ENCODE measurements at places on chromosomes 11 and 22.

- DNase-seq, result peak; percentile 88
These were observed 12.2 kb downstream of the MRGPRF start for GRCh38 chr11:69000831-69001242.

GRCh38 chr11:112612250-112612849, 348.9 kb upstream of the NCAM1 start:
- no peak for DNase-seq

DNA sequence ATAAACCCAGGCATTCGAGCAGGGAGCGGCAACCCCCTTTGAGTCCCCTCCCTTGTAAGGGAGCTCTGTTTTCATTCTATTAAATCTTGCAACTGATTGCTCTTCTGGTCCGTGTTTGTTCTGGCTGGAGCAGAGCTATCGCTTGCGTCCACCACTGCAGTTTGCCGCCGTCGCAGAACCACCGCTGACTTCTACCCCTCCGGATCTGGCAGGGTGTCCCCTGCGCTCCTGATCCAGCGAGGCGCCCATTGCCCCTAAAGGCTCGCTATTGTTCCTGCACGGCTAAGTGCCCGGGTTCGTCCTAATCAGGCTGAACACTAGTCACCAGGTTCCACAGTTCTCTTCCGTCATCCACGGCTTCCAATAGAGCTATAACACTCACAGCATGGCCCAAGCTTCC, 10.4 kb upstream of the MS4A7 start:
- no peak for DNase-seq

DNA sequence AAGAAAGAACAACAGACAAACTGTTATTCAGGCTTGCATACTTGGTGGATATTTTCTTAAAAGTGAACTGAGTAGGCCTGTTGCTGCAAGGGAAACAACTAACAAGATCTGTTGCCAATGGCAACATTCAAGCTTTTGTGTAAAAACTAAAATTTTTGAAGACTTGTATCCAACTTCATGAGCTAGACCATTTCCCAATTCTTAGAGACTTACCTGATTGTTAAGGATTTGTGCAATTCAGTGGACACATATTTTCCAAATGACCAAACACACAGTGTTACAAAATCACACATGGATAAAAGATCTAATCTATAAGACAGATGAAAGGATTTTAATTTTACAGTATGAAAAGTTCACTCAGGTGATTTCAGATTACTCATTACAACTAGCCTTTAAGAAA, 564.1 kb downstream of the CNTN5 start:
- no peak for DNase-seq

DNA sequence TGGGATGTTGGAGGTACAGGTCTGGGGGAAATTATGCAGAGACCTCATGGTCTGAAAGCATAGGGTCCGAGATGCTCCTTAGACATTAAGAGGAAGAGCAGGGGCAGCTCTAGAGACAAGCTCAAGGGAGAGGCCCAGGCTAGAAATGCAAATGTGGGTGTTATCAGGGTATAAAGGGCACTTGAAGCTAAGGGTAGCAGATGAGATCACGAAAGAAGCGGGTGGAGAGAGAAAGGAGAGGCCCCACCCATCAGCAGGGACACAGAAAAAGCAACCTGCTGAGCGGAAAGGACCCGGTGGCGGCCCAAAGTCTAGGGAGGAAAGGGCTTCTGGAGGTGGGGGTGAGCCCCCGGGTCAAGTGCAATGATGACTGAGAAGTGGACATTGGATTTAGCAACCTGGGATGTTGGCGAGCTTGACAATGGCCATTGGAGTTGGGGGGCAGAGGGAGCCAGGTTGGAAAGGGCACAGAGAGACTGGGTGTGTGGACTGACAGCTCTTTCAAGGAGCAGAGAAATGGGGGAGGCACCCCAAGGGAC, 8.9 kb downstream of the TMPRSS6 start:
- no peak for DNase-seq

GRCh38 chr22:49577168-49578060, 250.3 kb downstream of the BRD1 start:
- no peak for DNase-seq

DNA sequence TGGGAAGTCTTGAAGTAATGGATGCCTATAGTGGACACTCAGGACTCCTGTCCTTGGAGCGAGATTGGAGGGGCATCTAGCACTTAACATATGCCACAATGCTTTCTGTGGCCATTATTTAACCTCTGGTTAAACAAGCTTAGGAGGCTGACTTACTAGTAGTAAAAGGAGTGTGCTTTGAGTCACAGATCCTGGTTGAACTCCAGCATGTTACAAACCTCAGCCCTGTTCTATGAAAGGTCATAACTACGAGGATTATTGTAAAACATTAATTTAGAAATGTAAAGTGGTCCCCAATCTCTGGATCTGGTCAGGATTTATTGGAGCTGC, 1.1 kb upstream of the LBHD1 start:
- DNase-seq, result no peak

- DNase-seq, result no peak
These were observed 14.0 kb downstream of the MYEOV start for GRCh38 chr11:69307871-69308431.

GRCh38 chr11:77035039-77035438, 841 bp downstream of the B3GNT6 start:
- DNase-seq, result no peak

DNA sequence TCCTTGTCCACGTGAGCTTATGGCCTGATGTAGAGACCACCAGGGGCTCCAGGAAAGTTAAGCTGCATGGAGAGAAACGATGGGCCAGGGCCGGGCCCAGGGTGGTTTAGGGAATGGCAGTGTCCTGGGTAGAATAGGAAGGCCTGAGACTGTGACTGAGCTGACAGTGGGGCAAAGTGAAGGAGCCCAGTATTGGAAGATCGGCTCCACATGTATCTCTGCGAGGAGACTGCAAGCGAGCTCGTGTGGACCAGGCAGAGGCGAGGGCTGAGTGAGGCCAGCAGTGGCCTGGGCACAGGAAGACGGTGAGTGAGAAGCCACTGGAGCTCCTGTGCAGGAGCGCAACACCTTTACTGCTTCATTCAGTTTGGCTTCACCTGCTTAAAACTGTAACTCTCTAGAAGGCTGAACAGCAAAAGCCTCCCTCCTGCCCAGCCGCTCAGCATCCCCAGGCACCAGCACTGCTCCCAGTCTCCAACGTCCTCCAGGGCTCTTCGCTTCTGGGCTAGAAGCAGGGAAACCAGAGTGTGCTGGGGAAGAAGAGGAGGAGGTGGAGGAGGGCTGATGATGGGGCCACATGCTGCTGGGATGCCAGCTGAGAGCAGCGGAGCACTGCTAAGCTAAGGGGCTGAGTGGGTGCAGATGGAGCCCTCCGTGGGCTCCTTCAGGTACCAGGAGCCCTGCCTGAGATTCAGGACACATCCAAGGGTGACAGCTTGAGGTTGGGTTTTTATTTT, 13.5 kb downstream of the TCIRG1 start:
- DNase-seq, result no peak
